CD8-positive, alpha-beta T cell (primary cell): ENCODE measurements at places on chromosomes 1 and 21.

GRCh38 chr1:18304151-18304869 lies 176.4 kb upstream of the KLHDC7A start:
- DNase-seq = no peak

- no peak for DNase-seq
These were observed 83.6 kb downstream of the GALNT2 start for GRCh38 chr1:230150615-230151014.

- no peak for DNase-seq
These were observed 17.2 kb upstream of the BEND5 start for GRCh38 chr1:48793863-48794262.

- DNase-seq = no peak
These were observed 28.8 kb downstream of the TTLL7 start for GRCh38 chr1:83970114-83970513.

DNA sequence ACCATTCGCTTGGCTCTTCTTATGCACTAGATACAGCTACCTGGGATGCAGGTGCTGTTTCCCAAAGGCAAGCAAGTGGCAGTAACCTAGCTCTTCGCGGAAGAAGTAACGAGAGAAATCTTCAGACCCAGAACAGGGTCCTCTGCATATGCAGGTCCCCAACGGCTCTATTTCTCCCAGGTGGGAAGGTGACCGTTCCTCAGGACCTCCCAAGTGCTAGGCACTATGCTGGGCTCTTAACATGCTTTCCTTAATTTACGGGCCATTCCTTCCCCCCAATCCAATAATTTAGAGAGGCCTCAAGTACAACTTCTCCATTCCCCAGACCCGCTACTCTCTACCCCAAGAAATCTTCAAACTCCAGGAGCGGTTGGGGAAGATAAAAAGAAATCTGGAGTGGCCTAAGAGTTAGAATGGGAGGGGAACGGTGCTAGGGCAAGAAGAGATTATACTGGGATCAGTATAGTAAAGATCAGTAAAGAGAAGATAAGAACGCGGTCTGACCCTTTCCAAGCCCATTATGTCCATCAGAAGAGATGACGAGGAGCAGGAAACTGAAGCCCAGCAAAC lies 410 bp downstream of the TXNDC12 start:
- no peak for DNase-seq

- DNase-seq = no peak
These were observed 68.8 kb downstream of the GRIK3 start for GRCh38 chr1:36965275-36966159.

- no peak for DNase-seq
These were observed 12.3 kb downstream of the BCAR3 start for GRCh38 chr1:93669369-93669768.

DNA sequence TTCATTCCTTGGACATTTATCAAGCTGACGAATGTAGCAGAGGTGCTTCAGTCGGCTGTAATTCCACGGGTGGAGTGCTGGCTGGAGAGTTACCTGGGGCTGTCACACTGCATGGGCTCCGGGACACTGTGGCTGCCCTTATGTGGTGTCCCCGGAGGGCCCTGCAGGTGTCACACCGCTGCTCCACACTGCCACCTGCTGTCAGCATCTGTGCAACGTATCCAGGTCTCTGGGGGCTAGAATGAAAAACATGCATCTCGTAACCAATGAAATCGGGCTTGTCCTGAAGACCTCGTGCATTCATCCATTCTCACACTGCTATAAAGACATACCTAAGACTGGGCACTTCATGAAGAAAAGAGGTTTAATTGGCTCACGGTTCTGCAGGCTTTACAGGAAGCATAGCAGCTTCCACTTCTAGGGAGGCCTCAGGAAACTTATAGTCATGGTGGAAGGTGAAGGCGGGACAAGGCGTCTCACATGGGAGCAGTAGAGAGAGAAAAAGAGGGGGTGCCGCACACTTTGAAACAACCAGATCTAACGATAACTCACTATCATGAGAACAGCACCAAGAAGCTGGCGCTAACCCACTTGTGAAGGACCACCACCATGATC lies 46.7 kb upstream of the PCBP3 start:
- peak; percentile 88 for DNase-seq

GRCh38 chr1:152367436-152367835 lies 7.6 kb upstream of the FLG2 start:
- DNase-seq = no peak

DNA sequence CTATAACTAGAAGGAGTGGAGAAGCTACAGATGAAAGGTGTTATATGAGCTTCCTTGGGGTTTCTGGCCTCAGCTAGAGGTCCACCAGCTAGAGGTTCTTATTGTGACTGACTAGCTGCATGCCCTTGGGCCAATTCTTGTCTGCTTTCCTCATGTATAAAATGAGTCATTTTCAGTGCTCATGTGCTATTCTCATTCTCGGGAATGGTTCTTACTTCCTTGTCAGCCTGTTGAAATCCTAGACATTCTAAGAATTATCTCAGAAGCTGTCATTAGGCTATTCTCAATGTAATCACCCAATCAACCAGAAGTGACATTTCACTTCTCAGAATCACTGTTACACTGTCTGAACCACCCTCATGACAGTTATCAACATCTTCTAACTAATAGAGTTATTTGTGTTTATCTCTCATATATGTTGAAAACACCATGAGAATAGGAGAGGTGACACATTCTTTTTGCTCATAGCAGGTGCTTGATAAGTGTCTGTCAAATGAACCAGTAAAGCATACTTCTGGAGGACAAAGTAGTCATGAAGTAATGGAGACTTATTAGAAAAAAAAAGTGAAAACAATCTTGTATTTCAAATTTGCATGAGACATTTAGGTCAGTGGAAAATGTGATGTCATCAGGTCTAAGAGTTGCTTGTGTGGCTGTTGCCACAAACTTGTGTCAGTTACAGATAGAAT lies 122.8 kb upstream of the IVNS1ABP start:
- DNase-seq = no peak

GRCh38 chr1:178609015-178609414 lies 96.1 kb downstream of the TEX35 start:
- DNase-seq = no peak

- DNase-seq = no peak
These were observed 10.4 kb upstream of the WNT3A start for GRCh38 chr1:227996187-227996950.

- no peak for DNase-seq
These were observed 10.8 kb upstream of the CDCP2 start for GRCh38 chr1:54163573-54163972.

- DNase-seq = no peak
These were observed 995 bp downstream of the COLGALT2 start for GRCh38 chr1:184036517-184036949.

GRCh38 chr1:63901094-63901493 lies 127.3 kb downstream of the ROR1 start:
- DNase-seq = no peak

- no peak for DNase-seq
These were observed 21.4 kb upstream of the PLEKHG5 start for GRCh38 chr1:6512908-6513280.

DNA sequence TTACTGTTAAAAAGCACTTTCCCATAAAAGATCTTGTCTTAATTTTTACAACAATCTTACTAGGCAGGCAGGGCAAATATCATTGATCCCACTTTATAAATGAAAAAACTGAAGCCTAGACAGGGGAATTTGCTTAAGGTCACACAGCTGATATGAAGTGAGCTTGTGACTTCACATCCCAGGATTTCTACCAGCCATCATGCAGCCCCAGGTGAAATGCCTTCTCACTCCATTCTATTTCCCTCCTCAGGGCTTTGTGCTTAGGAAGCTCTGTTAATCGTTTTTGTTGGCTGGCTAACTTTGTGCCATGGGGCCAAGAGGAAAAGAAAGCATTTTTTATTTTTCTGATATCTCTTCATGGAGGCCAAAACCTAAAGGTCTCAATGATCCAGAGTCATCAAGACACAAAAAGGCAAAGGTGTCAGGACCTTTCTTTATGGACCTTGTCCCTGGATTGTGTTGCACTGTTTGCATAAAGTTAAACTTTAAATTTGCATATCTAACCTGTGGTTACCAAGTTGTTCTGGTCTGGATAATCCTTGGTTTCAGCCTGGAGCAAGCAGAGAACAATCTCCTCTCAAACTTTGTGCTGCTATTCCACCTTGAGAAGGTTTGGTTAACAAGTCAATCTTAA lies 44.8 kb upstream of the ZNF326 start:
- no peak for DNase-seq

GRCh38 chr1:201545851-201546492 lies 7.0 kb downstream of the NAV1 start:
- no peak for DNase-seq

- no peak for DNase-seq
These were observed 441.1 kb downstream of the SETD4 start for GRCh38 chr21:35619184-35619583.

DNA sequence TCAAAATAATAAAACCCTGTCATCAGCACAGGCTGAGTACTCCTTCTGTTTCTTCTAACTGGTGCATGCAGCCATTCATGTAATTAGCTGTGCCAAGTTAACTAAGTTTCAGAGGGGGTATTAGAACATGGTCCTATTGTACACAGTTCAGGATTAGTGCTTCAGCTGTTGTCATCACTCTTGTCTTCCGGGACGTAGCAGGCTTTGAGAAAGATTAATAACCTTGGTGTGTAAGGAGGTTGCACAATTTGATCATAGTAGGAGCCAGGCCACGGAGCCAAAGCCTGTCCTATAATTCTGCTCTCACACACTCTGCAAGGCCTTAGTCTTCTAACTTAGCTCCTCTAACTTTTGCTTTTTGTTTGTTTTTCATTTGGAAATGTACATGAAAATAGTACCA lies 44.7 kb downstream of the PTGFRN start:
- DNase-seq = no peak

- no peak for DNase-seq
These were observed 420.9 kb upstream of the CAMK1G start for GRCh38 chr1:209162651-209163050.

GRCh38 chr1:176051902-176052518 lies 155.1 kb downstream of the COP1 start:
- DNase-seq = no peak

DNA sequence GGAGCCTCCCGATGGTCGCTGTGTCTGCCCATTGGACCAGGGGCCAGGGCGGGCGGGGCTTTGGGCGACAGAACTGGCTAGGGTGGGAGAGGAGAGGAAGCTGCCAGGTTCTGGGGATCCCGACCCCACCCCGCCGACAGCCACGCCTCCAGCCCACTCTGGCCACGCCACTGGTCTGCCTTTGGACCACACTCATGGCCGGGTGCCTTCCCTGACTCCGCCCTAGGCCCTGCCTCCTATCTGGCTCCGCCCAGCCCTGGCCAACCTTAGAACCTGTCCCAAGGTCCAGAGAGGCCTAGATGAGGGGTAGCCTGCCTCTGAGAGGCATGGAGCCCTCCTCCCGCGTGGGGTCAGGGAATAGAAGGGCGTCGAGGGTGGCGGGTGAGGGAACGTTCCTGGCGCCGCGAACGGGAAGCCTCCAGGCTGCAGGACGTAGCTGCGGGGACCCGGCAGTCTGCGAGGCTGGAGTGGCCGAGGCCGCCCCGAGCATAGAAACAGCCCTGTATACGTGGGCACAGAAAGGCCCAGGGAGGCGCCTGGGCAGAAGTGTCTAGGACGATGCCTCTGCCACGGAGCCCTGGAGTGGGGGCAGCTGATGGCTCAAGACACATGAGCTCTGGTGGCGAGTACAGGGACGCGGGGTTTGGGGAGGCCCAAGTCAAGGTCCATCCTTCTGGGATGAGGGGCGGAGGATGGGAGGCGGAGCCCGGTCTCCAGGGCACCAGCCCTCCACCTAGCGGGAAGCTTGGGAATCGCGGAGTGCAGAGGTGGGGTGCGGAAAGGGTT lies 11.5 kb upstream of the COL16A1 start:
- no peak for DNase-seq

GRCh38 chr1:155339515-155340097 lies 18.9 kb downstream of the RUSC1 start:
- no peak for DNase-seq

DNA sequence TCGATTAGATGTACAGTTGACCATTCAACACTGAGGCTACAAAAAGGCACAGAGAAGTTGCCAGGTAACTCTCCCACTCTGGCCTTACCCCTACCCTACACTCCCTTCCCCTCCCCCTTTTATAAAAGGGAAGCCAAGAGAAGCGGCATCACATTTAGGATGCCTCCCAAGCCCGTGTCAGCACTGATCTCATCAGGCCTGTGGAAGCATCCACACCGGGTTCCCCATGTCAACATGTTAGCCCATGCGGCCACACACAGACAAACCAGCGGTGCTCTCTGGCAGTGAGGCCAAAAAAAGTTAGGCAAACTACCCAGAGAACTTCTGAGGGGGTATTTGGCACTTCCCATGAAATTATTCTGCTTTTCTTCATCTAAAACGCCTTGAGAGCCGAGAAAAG lies 29.9 kb downstream of the BCAR3 start:
- DNase-seq = no peak

DNA sequence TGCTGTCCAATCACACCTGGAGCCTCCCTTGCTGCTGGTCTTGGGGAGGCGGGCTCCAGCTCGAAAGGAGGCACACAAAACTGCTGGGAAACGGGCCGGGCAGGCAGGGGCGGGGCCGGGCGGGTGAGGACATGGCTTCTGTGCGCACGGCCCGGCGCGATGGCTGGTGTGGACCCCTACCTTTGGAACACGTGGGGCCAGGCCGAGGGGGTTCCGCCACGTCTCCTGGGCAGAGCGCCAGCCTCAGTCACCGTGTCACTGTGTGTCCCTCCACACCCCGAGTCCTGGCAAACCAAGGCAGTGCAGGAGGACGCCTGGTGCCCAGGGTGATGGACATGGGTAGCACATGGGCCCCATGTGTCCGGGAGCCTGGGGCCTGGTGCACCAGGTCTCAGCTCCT lies 42.0 kb upstream of the ADARB1 start:
- DNase-seq = no peak

DNA sequence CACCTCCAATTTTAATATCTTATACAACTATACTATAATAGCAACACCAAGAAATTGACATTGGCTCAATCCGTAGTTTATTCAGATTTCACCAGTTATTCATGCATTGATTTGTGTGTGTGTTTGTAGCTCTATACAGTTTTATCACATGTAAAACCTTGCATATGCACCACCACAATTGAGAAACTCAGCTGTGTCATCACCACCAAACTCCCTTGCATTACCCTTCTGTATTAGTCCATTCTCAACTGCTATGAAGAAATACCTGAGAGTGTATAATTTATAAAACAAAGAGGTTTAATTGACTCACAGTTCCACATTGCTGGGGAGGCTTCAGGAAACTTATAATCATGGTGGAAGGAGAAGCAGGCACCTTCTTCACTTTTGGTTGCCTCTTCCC lies 162.1 kb downstream of the PATJ start:
- no peak for DNase-seq

GRCh38 chr21:23644768-23645167 lies 1962.5 kb downstream of the MRPL39 start:
- DNase-seq = no peak
